ENCODE measurements at places on chromosomes 4 and X. TPM values are rescaled to one million over a fixed set of nuclear protein-coding genes. Genes with fewer than 3 reads are reported as not detected.
A peak's percentile ranks its signal among the peaks of the same experiment; 100 is the strongest.

Gene ZNF275
- 9.8 TPM for total RNA-seq

Gene ZNF157
- 1.7 TPM for total RNA-seq

Gene BEX3
- total RNA-seq: 263 TPM

Gene PDLIM3
- 6.2 TPM for total RNA-seq

Gene GC
- 1.9 TPM for total RNA-seq

Gene TMEM156
- not detected for total RNA-seq

Gene UGT2A1
- 0.34 TPM for total RNA-seq

Gene PAK3
- 4.8 TPM for total RNA-seq

Gene SRPX2
- 0.34 TPM for total RNA-seq

Gene ODAPH
- total RNA-seq: not detected

DNA sequence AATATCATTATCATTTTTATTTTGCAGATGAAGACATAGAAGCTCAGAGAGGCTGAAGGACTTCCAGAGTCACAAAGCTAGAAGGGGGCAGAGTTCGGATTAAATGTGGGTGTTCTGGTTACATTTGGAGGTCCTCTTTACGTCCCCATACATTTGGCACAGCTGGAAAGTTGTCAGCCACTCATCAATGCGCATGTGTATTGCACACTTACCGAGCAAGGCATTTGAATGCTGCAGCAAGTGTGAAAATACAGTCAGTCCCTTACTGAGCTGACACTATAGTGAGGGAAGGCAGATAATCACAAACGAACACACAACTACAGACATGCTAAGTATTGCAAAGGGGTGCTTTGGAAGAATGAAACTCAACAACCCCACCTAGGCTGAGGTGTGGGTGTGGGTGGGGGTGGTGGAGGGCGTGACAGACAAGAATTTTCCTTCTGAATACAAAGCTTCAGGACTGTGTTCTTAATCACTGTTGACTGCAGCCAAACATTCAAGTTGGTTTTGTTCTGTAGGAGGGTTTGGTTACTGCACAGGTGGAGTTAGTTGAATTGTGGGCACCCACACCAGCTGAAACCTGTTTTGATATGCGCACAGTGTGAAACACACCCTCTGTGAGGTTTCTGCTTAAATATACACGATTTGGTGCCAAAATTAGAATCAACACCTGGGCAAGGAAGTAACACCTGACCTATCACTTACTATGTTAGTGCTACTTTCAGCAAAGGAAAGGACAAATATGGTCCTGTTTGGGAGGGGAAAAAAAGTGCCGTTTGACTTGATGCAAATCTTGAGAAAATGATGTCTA, 72.4 kb downstream of the COQ2 start:
- peaks cover 14% of the 10 kb centered on the region for H3K36me3 ChIP-seq
- peaks cover 16% of the 10 kb centered on the region for H3K27me3 ChIP-seq
- no peak overlapping the region for H3K4me3 ChIP-seq
- DNase-seq: no peak

GRCh38 chr4:95660719-95661118, 111.9 kb upstream of the UNC5C start:
- peaks cover 35% of the 10 kb centered on the region for H3K36me3 ChIP-seq
- no peak overlapping the region for H3K27ac ChIP-seq
- DNase-seq: no peak
- peaks cover 10% of the 10 kb centered on the region for H3K4me1 ChIP-seq
- no peaks in the 10 kb centered on the region for H3K27me3 ChIP-seq

DNA sequence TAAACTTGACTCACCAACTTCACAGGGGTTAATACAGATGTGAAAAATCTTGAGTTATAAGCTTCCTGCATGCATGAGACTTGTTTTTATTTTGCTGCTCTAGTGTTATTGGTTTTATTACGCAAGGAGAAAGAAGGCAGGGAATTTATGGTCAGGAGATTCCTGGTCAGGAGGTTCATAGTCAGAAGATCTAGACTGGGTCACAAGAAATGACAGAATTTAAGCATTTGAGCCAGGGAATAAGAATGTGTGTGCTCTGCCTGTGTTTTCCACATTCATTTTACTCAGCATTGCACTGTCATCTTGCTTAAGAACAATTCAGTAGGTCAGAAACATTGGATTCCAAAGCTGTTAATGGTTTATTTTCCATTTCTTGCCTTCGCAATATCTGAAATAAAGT, 2522.1 kb downstream of the ARAP2 start:
- no peaks in the 10 kb centered on the region for H3K36me3 ChIP-seq

GRCh38 chrX:49970674-49971073, 48.3 kb downstream of the CLCN5 start:
- no peak for DNase-seq
- H3K4me1 ChIP-seq: no peaks in the 10 kb centered on the region
- no peaks in the 10 kb centered on the region for H3K36me3 ChIP-seq
- H3K27me3 ChIP-seq: no peaks in the 10 kb centered on the region

DNA sequence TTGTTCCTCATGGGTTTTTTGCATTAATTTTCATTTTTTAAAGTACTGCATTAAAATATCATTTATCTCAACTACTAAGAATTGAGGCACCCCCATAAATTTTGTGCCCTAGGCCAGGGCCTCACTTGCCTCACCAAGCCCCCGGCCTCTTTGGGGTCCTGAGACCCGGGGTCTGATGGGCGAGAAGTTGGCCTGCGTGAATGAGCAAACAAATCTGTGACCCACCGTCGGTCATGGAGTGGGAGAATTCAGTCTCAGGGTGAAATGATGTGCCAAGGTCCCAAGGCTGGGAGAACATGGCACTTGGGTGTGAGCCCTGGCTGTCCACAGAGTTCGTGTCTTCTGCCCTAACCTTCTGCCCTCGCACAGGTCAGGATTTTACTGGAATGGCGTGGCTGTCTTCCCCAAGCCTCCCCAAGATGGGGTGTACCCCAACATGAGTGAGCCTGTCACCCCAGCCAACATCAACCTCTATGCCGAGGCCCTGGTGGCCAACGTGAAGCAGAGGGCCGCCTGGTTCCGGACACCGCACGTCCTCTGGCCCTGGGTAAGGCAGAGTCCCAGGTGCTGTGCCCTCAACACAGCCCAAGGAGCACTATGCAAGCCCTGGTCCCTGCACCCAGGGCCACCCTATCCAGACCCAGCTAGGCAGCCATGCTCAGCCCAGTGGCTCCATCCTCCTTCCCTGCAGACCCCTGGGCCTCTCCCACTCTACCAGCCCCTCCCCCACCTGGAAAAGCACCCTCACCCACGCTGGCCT, 18.0 kb downstream of the MAN2B2 start:
- DNase-seq: no peak
- H3K27ac ChIP-seq: no peak overlapping the region
- no peaks in the 10 kb centered on the region for H3K4me1 ChIP-seq
- H3K27me3 ChIP-seq: no peaks in the 10 kb centered on the region
- peaks cover 2% of the 10 kb centered on the region for H3K36me3 ChIP-seq
- no peak overlapping the region for H3K4me3 ChIP-seq

DNA sequence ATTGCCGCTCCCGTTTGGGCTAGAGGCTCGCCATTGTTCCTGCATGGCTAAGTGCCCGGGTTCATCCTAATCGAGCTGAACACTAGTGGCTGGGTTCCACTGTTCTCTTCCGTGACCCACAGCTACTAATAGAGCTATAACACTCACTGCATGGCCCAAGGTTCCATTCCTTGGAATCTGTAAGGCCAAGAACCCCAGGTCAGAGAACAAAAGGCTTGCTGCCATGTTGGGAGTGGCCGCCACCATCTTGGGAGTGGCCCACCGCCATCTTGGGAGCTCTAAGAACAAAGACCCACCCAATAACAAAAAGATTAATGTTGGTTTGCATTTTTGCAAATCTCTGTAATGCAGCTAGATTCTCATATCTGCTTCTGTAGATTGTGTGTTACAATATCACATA, 299.0 kb downstream of the DCHS2 start:
- H3K36me3 ChIP-seq: no peaks in the 10 kb centered on the region
- H3K27ac ChIP-seq: no peak overlapping the region
- H3K4me1 ChIP-seq: 0 out of 2 replicates have a peak, but pooled peaks cover 2% of the 10 kb centered on the region
- H3K27me3 ChIP-seq: no peaks in the 10 kb centered on the region

DNA sequence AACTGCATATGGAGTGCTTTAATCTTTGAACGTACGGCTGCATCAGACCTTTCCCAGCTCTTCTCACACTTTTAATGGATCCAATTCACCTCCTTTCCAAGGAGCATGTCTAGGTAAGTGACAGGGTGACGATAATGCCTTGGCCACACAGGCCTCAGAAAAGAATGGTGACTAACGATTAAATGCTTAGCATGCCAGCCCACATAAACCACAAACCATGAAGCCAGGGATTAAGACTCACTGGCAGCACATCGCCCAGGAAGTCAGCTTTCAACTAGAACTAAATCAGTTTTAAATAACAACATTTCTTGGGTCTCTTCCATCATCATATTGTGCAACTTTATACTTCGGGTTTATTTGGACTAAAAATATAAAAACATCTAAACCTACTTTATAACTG, 28.7 kb downstream of the INPP4B start:
- H3K36me3 ChIP-seq: no peaks in the 10 kb centered on the region
- no peak overlapping the region for H3K27ac ChIP-seq
- H3K4me1 ChIP-seq: no peaks in the 10 kb centered on the region

DNA sequence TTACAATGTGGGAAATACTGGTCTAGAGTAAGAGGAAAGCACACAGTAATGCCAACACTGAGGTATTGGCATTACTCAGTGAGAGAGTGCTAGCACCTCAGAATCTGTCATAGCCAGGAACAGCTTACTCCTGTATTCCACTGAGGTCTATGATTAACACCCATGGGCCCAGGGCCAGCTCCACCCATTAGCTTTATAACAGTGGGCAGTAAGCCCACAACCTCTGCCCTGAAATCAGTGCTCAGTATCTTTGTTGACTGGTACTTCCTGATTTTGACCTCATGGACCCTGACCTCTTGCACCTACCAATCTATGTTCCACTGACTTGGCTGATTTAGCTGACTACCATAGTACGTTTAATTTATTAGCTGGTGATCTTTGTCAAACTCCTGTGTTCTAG, 56.1 kb downstream of the LANCL3 start:
- no peaks in the 10 kb centered on the region for H3K4me1 ChIP-seq
- no peaks in the 10 kb centered on the region for H3K27me3 ChIP-seq
- H3K27ac ChIP-seq: no peak overlapping the region
- no peaks in the 10 kb centered on the region for H3K36me3 ChIP-seq

GRCh38 chr4:124738994-124739393, 26.5 kb upstream of the ANKRD50 start:
- peak overlapping the region; percentile 33 for H3K4me3 ChIP-seq
- peak overlapping the region; percentile 53 for H3K27ac ChIP-seq
- no peaks in the 10 kb centered on the region for H3K36me3 ChIP-seq

DNA sequence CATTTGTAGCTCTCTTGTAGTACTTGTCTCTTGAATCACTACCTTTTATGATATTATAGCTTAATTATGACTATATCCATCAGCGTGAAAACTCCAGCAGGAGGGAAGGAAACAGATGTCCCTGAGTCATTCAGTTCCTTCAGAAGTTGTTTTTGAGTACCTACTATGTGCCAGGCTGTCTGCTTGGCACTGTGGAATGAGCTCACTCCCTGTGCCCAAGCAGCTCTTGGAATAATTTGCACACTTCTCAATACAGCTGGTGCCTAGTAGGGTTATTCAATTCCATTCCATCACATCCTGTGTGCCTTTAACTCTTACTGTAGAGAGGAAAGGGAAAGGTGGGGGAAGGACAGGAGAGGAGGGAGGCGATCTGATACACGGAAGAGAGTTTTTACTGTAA, 77.1 kb downstream of the NFKB1 start:
- peak overlapping the region; percentile 39 for H3K4me3 ChIP-seq
- no peaks in the 10 kb centered on the region for H3K36me3 ChIP-seq
- H3K27me3 ChIP-seq: no peaks in the 10 kb centered on the region

- H3K36me3 ChIP-seq: no peaks in the 10 kb centered on the region
- H3K4me1 ChIP-seq: no peaks in the 10 kb centered on the region
- no peak for DNase-seq
- no peak overlapping the region for H3K27ac ChIP-seq
Observed at GRCh38 chr4:143046454-143046853, 138.3 kb upstream of the USP38 start.

GRCh38 chr4:148868191-148868590, 426.0 kb upstream of the NR3C2 start:
- H3K36me3 ChIP-seq: no peaks in the 10 kb centered on the region
- H3K4me1 ChIP-seq: peaks cover 7% of the 10 kb centered on the region
- no peak overlapping the region for H3K27ac ChIP-seq
- no peak for DNase-seq
- no peaks in the 10 kb centered on the region for H3K27me3 ChIP-seq

- H3K27me3 ChIP-seq: no peaks in the 10 kb centered on the region
- no peaks in the 10 kb centered on the region for H3K36me3 ChIP-seq
- H3K4me1 ChIP-seq: peaks cover 20% of the 10 kb centered on the region
Observed at GRCh38 chr4:75048208-75048879, 115.4 kb downstream of the PARM1 start.

DNA sequence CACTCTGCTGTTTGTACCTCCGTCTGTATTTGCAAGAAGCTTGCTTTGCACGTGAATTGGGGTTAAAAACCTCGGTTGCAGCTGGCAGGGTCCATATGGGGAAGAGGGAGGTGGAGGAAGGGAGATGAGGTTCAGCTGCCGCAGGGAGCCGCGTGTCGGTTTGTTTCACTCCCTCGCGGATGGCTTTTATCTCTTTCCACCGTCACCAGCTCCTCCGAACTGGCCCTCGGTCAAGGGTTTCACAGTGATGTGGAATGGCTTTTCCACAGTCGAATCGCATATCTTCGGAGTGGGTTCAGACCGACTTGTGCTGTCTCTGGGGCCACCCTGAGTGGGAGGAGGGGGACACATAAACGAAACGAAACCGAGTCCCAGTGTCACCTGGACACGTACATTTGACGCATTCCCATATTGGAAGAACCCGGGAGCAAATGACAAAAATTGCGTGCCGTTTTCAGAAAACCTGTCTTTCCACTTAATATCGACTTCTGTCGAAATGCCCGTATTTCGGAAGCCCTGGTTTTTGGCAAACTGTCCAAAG, 929 bp downstream of the ZBTB33 start:
- H3K36me3 ChIP-seq: peaks cover 22% of the 10 kb centered on the region
- peak overlapping the region; percentile 92 for H3K4me3 ChIP-seq
- peaks cover 7% of the 10 kb centered on the region for H3K4me1 ChIP-seq

GRCh38 chr4:185566425-185566824, 31.1 kb upstream of the PDLIM3 start:
- H3K27me3 ChIP-seq: no peaks in the 10 kb centered on the region
- no peak for DNase-seq
- H3K4me1 ChIP-seq: peaks cover 5% of the 10 kb centered on the region

All from WTC11 (cell line).